ENCODE measurements at places on chromosomes 12 and 14. TPM values are rescaled to one million over a fixed set of nuclear protein-coding genes. Genes with fewer than 3 reads are reported as not detected.

Gene PRH1
- 7.3 TPM for total RNA-seq

Gene SMCO2
- 0.28 TPM for total RNA-seq

Gene SLCO1B1
- not detected for total RNA-seq

Gene RNASE2
- total RNA-seq = 5.5 TPM

DNA sequence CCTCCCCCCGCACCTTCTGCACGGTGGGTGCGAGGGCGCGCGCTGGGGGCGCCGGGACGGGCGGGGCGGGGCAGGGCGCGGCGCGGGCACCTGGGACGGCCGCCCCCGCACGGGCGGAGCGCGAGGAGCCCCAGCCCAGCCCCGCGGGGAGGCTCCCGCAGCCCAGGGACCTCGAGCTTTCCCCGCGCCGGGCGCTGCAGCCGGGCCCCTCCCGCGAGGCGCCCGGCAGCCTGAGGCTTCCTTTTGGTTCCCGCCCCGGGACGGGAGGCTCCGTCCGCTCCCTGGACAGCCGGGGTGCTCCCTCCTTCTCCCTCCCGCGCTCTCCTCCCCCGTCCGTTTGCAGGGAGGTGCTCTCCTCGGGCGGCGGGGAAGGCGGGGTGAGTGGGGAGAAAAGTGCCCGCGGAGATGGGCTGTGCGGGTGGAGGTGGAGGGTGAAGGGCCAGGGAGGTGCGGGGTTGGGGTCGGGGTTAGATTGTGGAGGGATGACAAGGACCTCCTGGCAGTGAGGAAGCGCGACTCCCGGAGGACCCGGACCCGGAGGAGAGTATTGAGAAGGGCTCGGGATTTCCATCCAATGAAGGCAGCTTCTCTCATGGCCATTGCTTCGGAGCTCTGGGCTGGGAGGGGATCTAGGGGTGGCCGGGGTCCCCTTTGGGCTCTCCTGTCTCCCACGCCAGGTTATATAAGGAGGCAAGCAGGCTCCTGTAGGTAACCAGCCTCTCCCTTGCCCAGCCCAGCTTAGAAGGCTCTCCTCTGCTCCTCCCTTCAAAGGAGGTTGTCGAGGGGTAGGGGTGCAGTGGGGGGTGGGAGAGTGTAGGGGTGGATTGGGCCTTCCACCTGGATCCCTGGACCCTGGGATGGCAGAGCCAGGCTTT is 645 bp downstream of the JDP2 start:
- DNase-seq = peak; percentile 54

DNA sequence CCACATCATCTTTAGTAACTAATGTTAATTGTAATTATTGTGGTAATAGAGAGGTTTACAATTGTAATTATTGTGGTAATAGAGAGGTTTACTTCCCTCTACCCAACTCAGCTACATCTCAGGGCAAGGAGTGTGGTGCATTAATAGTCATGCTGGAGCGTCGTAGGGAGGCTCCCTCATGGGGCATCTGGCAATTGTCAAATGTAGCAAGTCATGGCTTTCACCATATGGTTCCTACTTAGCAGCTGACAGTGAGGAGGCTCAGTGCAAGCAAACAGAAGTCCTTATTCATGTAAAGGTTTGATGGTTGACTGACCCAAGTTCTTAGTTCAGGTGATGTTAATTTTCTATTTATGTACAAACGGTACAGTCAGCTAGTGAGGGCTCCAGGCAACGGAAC is 1012.0 kb downstream of the FLRT2 start:
- DNase-seq = no peak
